ENCODE measurements at places on chromosomes 5 and 9.

- peak; percentile 48 for DNase-seq
These were observed 21.3 kb downstream of the KCTD16 start for GRCh38 chr5:144191998-144192397.

GRCh38 chr9:87420884-87421283 is 76.8 kb upstream of the DAPK1 start:
- no peak for DNase-seq

- no peak for DNase-seq
These were observed 26.4 kb downstream of the PDCD1LG2 start for GRCh38 chr9:5536684-5537083.

GRCh38 chr5:82167372-82167935 is 110.7 kb downstream of the RPS23 start:
- no peak for DNase-seq

DNA sequence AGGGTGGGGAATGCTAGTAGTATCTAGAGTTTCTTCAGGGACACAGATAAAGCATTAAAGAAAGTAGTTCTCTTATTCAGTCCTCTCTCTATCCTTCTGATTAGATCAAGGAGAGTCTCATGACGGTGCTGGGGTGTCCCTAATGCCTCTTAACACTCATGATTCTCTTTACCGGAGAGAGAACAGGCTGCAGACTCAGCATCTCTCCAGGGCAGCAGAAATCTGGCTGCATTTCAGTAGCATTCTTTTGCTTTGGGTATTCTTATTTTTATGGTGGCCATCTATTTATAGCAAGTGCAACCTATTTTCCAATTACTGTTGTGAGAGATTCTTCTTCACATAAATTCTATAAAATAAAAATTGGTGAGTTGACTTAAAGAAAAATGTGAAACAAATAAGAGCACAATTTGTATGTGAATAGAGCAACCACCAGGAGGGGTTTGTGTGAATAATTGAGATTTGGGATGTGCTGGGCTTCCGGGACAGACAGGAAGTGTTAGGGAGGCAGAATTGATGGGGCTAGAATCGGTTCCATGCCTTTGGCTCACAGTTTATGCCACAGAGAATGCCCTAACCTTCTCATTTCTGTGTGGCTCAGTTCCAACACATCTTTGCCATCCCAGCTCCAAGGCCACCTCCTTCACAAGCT is 23.8 kb upstream of the BOD1 start:
- DNase-seq = no peak

GRCh38 chr5:154487541-154487940 is 9.5 kb upstream of the HAND1 start:
- DNase-seq = peak; percentile 63

DNA sequence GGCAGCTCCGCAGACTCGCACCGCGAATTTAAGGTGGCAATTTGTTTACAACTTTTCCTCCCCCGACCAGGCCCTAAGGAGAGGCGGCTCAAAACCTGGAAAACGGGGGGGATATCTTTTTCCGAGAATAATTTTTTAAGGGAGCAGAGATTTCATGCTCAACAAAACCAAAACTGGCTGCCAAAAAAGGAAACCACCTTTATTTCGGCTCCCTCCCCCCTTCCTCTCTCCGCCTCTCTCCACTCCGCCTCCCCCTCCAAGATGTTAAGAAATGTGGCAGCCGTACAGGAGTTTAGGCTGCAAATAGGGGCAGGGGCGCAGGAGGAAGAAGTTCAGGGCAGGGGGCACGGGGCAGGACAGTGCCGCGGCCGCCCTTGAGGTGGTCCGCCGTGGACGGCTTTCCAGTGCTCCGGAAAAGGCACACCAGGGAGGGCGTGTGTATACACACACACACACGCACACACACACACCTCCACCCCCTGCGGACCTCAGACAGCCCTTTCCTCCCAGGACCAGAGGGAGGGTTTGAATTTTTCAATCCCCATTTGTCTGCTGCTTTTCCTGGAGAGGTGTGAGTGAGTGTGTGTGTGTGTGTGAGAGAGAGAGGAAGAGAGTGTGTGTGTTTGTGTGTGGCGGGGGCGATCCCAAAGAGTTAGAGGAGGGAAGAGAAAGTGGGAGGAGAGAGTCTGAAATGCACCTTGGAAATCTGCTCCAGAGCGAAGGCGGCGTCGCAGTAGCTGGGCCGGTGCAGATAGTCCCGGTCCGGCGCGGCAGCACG is 9.1 kb downstream of the PTCH1 start:
- DNase-seq = peak; percentile 55

DNA sequence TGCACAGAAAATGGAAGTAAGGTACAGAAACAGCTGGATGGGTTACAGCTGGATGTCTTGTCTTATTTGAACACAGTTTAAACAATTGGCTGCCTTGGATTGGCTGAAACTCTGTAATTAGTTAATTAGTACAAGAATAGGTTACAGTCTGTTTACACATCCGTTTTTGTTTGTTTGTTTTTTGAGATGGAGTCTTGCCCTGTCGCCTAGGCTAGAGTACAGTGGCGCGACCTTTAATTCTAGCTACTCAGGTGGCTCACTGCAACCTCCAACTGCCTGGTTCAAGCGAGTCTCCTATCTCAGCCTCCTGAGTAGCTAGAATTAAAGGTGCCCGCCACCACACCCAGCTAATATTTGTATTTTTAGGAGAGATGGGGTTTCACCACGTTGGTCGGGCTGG is 368.7 kb upstream of the KLF4 start:
- DNase-seq = no peak

GRCh38 chr5:89110916-89111646 is 228.1 kb upstream of the MEF2C start:
- DNase-seq = no peak

GRCh38 chr5:67858471-67859031 is 357.0 kb upstream of the PIK3R1 start:
- no peak for DNase-seq

- no peak for DNase-seq
These were observed 14.1 kb upstream of the AK3 start for GRCh38 chr9:4755026-4755609.

- no peak for DNase-seq
These were observed 1.7 kb downstream of the DENND4C start for GRCh38 chr9:19231904-19232822.

DNA sequence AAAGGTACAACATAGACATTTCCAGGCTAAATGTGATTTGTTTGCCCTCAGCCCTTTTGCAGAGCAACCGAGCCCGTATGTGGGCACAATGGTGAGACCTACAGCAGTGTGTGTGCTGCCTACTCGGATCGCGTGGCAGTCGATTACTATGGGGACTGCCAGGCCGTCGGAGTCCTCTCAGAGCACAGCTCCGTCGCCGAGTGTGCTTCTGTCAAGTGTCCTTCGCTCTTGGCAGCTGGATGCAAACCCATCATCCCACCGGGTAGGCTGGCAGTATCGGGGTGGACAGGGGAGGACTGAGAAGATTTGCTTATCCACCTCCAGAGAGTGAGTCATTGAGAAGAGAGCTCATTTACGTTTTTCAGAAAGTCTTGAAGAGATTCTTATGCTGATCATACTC is 17.8 kb upstream of the GLIPR2 start:
- no peak for DNase-seq

- no peak for DNase-seq
These were observed 485.8 kb downstream of the NTRK2 start for GRCh38 chr9:85155352-85155751.

GRCh38 chr5:154756868-154757813 is 2.0 kb downstream of the LARP1 start:
- DNase-seq = peak; percentile 59
